Amygdala (tissue), 56 donors: ENCODE measurements at places on chromosomes 12 and 14.
A peak's percentile ranks its signal among the peaks of the same experiment; 100 is the strongest.

DNA sequence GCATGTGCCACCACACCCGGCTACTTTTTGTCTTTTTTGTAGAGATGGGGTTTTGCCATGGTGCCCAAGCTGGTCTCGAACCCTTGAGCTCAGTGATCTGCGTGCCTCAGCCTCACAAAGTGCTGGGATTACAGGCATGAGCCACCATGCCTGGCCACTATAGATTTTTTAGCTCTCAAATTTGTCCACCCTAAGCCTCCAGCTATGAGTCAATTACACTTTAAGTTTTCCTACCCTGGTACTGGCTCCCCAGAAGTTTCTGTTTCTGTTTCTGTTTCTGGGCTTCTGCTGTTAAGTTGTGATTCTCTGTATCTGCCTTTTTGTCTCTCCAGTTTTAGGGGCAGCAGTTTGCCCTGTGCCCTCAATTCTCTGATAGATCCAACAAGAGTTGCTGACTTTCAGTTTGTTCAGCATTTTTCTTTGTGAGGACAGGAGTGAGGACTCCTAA lies 4.4 kb upstream of the TINF2 start:
- no peak for DNase-seq

GRCh38 chr14:34983786-34984185 lies 994 bp downstream of the SRP54 start:
- DNase-seq, result no peak

DNA sequence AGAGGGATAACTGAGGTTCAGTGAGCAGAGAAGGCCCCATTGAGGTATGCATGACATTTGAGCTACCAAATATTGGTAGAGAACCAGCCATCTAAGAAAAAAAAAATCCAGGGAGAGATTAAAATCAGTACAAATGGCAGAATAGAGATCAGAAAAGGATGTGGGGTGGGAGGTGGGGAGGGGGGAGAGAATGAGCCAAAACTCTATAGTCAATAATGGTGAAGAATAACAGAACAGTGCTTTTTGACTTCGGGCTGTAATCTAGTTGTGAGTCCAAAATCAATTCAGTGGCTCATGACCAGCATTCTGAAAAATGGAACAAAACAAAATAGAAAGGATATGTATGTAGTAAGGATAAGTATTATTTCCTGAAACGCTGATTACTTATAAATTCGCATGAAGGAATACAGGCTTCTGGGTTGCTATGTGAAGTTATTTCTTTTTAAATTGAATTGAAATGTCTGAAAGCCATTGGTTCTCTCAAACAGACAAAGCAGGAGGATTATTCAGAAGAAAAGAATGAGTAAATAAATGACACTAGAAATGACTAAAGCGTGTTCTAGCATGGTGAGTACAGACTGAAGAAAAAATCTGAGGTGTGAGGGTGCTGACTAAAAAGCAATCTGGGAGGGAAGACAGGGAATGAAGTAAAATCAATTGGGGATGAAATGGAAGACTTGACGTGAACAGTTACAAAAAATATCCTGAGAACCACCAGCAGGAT lies 72.4 kb downstream of the ATP2B1 start:
- DNase-seq, result no peak

DNA sequence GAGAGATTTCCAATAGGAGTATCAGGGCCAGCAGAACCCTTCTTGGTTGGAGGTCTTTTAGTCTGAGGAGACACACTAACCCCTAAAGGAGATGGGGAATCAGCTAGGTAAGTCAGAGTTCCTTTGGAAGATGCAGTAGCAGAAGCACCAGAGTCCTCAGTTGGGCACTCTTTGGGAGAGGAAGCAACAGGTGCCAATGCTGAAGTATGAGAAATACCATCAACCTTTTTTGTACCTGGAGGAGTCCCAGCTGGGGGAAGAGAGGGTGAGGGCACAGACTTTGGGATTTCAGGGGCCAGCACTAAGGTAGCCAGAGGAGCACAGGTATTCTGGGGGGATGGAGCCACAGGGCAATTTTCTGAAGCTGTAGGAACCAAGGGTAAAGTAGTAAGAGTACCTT lies 6.0 kb downstream of the NACA start:
- DNase-seq, result no peak

DNA sequence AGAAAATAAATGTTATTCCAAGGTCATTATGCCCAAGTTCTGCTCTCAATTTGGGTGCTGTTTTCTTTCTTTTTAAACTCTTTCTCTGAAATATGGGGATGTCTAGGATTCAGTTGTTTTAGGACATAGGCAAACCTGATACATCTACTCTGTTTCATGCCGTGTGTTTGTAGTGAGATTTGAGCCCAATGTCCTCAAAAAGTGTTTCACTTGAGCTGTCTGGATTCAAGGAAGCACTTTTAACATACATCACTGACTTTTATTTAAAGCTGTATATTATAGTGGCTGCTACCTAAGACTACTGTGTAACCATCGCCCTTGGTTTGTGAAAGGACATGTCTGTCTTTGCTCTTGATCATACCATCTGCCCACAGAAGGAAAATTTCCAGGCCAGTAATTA lies 709.3 kb upstream of the STXBP6 start:
- DNase-seq, result no peak

DNA sequence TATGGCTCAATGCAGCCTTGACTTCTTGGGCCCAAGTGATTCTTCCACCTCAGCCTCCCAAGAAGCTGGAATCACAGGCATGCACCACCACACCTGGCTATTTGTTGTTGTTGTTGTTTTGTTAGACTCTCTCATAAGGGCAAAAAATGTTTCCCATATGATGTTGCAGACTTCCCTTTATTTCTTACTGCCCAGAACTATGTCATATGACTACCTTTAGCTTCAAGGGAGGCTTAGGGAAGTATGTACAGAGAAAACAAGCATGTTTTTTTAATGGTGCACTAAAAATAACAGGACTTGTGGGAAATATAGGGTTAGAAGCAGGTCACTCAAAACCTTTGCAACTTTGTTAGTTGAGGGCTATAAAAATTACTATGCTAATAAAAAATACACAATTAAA lies 4.3 kb upstream of the GPR19 start:
- DNase-seq, result no peak

DNA sequence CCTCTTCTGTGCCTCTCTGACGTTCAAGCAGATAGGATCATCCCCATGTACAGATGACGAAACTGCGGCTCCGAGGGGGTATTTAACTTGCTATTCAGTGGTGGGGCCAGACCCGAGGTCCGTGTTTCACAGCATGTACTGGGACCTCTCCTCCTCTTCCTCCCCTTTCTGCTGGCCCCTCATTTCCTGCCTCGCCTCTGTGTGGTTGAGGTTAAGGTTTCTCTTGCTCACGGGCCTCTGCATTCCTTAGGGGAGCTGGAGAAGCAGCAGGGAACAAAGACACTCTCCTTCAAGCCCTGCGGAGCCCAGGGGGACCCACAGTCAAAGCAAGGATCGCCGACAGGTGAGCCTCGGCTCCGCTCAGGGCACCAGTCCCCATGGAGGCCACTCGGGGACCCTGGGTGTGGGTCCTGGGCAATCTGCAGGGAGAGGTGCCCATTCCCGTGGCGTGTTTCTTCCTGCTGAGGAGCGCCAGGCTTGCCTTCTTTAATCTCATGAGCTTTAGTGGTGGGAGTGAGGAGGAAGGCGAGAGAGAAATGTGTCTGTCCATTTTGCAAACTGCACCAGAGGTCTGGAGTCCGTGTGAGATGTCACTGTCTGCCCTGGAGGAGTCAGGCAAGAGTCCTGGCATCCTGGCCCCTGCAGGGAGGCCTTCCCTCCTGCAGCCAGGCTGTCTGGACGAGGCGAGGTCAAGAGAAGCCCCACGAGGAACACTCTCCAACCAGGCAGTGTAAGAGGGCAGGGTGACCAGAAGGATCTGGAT lies 45.0 kb downstream of the SLC6A12 start:
- no peak for DNase-seq

- no peak for DNase-seq
These were observed 26.0 kb upstream of the KRT78 start for GRCh38 chr12:52874573-52875435.

DNA sequence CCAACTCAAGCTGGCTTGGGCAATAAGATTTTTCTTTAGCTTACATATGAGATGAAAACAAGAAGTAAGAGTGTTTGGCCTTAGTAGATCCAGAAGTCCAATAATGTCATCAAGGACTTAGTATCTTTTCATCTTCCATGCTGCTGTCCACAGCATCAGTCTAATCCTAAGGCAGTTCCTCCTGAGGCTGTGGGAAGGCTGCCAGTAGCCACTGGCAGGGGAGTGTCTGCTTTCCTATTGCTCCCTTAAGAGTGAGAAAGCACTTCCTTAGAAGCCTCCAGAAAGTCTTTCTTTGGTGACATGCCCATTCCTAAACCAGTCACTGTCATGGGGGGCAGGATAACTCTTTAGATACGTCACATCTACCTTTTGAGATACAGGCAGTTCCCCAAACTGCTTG lies 317.7 kb downstream of the BMP4 start:
- no peak for DNase-seq

- DNase-seq, result peak; percentile 36
These were observed 179.0 kb downstream of the SLC15A4 start for GRCh38 chr12:128644664-128645296.

GRCh38 chr12:39429809-39430208 lies 13.1 kb downstream of the KIF21A start:
- no peak for DNase-seq

GRCh38 chr12:67940780-67941243 lies 48.4 kb upstream of the IFNG-AS1 start:
- DNase-seq, result no peak

DNA sequence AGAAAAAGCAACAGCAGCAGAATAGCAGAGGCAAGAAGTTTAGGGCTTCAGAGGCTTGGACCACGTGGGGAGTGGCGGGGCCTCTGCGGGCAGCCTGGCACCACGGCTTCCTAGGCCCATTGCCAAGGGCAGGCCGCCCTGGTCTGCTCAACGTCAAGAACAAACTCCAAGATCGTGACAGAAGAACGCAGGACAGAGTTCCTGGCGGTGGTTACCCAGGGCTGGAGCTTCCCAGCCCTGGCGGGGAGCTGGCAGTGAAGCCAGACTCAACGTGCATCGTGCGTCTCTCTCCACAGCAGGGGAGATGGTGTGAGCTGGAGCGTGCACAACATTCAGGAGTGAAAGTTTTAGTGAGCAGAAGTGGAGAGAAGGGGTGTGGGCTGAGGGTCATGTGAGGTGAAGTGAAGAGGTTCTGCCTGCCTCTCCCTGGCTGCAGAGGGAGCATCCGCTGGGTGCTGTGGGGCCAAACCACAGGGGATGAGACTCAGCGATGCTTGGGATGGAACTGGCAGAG lies 13.9 kb upstream of the CACNA2D4 start:
- no peak for DNase-seq

- no peak for DNase-seq
These were observed 79.0 kb upstream of the AMIGO2 start for GRCh38 chr12:47158792-47159191.

DNA sequence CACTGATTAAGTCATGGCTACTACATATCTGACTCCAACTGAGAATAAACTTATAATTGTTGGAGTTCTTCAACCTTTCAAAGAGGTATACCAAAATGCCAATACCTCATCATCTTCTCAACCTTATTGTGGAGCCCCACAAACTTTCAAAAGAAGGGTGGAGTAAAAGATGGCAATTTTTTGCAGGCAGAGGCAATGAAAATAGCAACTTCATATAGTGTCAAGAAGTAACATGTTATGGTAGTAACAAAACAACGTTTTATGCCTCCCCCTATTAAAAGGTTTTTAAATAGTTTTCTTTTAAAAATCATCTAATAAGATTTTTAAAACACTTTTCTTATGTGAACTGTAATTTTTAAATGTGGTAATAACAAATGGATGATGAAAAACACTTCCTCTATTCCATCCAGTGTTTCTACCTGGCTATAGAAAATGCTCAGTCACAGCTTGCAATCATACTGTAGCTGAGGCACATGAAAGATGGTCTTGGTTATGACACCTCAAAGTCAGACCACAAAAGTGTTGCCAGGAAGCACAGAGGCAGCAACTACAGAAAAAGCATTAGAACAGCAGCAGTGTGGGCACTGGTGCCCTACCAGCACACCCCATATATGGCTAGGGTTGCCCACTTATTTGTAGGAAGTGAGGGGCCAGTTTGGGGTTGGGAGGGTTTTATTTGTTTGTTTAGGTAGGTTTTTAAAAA lies 7.0 kb downstream of the PPP1R12A start:
- no peak for DNase-seq

GRCh38 chr14:24296341-24297157 lies 3.0 kb downstream of the DHRS1 start:
- no peak for DNase-seq

GRCh38 chr14:99581374-99581773 lies 22.6 kb downstream of the CCDC85C start:
- DNase-seq, result peak; percentile 59

GRCh38 chr12:2374092-2374906 lies 321.5 kb downstream of the CACNA1C start:
- no peak for DNase-seq

DNA sequence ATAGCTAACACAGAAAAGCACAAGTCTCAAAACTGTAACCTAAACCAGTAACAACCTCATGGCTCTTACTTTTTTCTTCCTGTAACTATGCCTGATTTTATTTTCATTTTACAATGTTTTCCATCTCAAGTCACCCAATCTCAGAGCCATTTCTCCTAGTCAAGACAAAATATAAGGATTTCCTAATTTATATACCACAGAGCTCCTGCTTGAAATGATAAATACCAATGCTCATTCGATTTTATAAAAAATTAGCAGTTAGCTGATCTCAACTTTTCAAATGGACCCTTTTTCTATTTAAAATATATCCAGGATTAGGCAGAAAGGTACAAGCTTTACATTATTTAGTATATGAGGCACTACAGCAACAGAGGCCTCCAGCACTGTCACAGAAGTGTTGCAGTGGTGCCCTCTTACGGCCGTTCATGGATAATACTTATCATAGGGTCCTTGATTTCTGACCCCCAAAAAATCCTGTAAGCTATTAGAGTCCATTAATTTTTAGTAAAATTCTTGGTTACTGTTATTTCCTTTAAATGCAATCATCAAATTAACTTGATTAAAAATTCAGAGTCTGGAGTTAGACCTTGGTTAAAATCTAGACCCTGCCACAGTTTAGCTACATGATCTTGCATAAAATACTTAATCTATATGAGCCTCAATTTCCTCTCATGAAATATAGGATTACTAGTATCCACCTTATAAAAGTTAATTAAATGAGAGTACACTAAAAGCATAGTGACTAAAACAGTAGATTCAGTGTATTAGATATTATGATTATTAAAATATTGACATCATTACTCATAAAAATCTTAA lies 68.3 kb downstream of the SEC23A start:
- DNase-seq, result no peak

DNA sequence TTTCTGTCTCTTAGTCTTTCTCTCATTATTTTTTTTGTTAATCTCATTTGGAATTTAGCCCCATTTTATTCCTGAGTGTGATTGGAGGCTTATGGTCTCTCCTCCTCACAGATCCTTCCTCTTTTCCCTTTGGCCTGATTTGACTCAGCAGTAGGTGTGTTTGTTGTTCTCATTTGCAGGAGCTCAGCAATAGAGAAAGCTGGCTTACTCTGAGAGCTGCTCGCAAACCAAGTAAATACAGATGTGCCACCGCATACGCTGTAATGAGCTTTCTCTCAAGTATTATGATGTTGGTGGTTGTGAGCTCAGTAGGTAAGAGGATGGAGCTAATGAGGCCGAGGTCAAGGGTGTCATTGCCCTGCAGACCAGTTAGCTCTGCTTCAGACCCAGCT lies 206.5 kb downstream of the ETV6 start:
- no peak for DNase-seq

- DNase-seq, result no peak
These were observed 398.9 kb downstream of the EGLN3 start for GRCh38 chr14:33551963-33552362.

- DNase-seq, result no peak
These were observed 28.4 kb upstream of the AP4S1 start for GRCh38 chr14:30996892-30997659.

GRCh38 chr12:70950451-70950850 lies 29.9 kb upstream of the PTPRR start:
- DNase-seq, result no peak

GRCh38 chr12:71973687-71974086 lies 35.0 kb downstream of the TPH2 start:
- DNase-seq, result no peak
